Activated naive CD4-positive, alpha-beta T cell treated with anti-CD3 and anti-CD28 coated beads, Interleukin-2, amount 10 ng/mL, durations not matched to agents 5 hours and 36 hours (primary cell): ENCODE measurements at places on chromosomes 11 and 22. TPM values are rescaled to one million over a fixed set of nuclear protein-coding genes. Genes with fewer than 3 reads are reported as not detected.

The FOSL1 gene
- total RNA-seq: 2.0 TPM

The MUC2 gene
- total RNA-seq: not detected

The SYT7 gene
- not detected for total RNA-seq

The OR2AG2 gene
- not detected for total RNA-seq

The RFPL3 gene
- total RNA-seq: not detected

The ZNF214 gene
- total RNA-seq: not detected

The NAALAD2 gene
- total RNA-seq: not detected

The ST14 gene
- not detected for total RNA-seq

The HTR3B gene
- total RNA-seq: not detected

The CPT1A gene
- total RNA-seq: 46.1 TPM

The GUCY1A2 gene
- total RNA-seq: not detected

The MYRF gene
- total RNA-seq: 1.4 TPM

The OR10D3 gene
- total RNA-seq: not detected

The MYEOV gene
- not detected for total RNA-seq

The ASPHD2 gene
- total RNA-seq: 8.8 TPM

The SAA4 gene
- total RNA-seq: not detected

The CCDC87 gene
- not detected for total RNA-seq

The TMEM45B gene
- total RNA-seq: 3.5 TPM

The PNPLA5 gene
- total RNA-seq: not detected

The APOBEC3H gene
- 42.5 TPM for total RNA-seq

The FREY1 gene
- total RNA-seq: 2.1 TPM

The C11orf87 gene
- total RNA-seq: not detected

The OR8G1 gene
- not detected for total RNA-seq

The OR52I1 gene
- not detected for total RNA-seq

The VWCE gene
- 2.6 TPM for total RNA-seq

The SCGB1D2 gene
- not detected for total RNA-seq

The KRTAP5-9 gene
- not detected for total RNA-seq

The DERL3 gene
- 10.2 TPM for total RNA-seq

The ANO3 gene
- not detected for total RNA-seq

The LMO2 gene
- total RNA-seq: not detected

The SNX32 gene
- total RNA-seq: 2.2 TPM

The MFRP gene
- not detected for total RNA-seq

The PTGDR2 gene
- total RNA-seq: 0.91 TPM

The FGF3 gene
- total RNA-seq: not detected

The EXPH5 gene
- 3.3 TPM for total RNA-seq

The RRP7A gene
- 54.3 TPM for total RNA-seq

The PHF21B gene
- not detected for total RNA-seq

The LIPT2 gene
- 4.3 TPM for total RNA-seq

The IL10RA gene
- 154 TPM for total RNA-seq

The C11orf42 gene
- not detected for total RNA-seq

The C11orf86 gene
- not detected for total RNA-seq

The IFITM10 gene
- total RNA-seq: 0.68 TPM

The LAYN gene
- 0.91 TPM for total RNA-seq

The OR8D4 gene
- not detected for total RNA-seq

The OMP gene
- not detected for total RNA-seq

The ADAMTS8 gene
- not detected for total RNA-seq

The OR4D9 gene
- not detected for total RNA-seq

The NXPE4 gene
- not detected for total RNA-seq

The ART1 gene
- total RNA-seq: not detected

The TUBA8 gene
- 1.1 TPM for total RNA-seq

The DEFB131B gene
- total RNA-seq: not detected

The KCNJ11 gene
- total RNA-seq: 0.77 TPM

The CHADL gene
- total RNA-seq: 0.34 TPM

The OR2AT4 gene
- not detected for total RNA-seq
